Fibroblast of villous mesenchyme (primary cell): ENCODE measurements at places on chromosomes 4 and X. TPM values are rescaled to one million over a fixed set of nuclear protein-coding genes. Genes with fewer than 3 reads are reported as not detected.
A peak's percentile ranks its signal among the peaks of the same experiment; 100 is the strongest.

DNA sequence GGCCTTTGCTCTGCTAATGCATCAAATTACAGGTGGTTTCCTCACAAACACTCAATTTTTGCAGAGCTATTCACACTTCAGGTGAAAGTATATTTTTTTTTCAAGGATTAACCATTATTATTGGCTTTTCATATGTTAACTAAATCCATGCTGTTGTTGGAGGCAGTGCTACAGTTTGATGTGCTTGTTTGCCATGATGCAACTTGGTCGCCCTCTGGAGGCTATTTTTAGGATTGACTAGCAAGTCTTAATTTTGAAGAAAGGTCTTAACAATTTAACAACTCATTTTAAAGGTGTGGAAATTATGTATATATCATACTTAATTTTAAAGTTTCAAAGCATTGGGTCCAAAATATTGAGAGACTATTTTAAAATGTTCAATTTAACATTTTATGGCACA, 168.8 kb upstream of the FAM47A start:
- DNase-seq = peak; percentile 39

- no peak for DNase-seq
Observed at GRCh38 chr4:89615051-89615450, 221.9 kb downstream of the SNCA start.

DNA sequence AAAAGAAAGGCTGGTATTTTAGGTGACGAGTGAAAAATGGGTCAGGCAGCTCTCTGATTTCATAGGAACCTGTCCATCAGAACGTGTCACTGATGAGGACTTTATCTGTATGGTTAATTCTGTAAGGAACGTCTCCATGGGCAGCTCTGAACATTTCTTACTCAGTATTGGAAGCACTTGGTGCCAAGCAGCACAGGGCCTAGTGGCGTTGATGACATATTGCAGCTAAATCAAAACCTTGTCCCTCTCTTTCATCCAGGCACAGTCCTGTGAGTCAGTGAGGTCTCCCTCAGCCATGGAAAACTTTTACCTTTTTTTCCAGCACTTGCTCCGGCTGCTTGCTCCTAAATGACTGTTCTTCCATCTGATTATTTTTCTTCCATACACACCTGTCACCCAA, 301.9 kb downstream of the DHX15 start:
- DNase-seq = no peak

GRCh38 chr4:41413670-41414411, 124.1 kb upstream of the LIMCH1 start:
- DNase-seq = peak; percentile 63

GRCh38 chr4:182649698-182650477, 267.3 kb downstream of the DCTD start:
- no peak for DNase-seq

- DNase-seq = no peak
Observed at GRCh38 chr4:89007338-89007939, 49.5 kb downstream of the FAM13A start.

GRCh38 chr4:48122756-48123155, 11.3 kb downstream of the TXK start:
- no peak for DNase-seq

DNA sequence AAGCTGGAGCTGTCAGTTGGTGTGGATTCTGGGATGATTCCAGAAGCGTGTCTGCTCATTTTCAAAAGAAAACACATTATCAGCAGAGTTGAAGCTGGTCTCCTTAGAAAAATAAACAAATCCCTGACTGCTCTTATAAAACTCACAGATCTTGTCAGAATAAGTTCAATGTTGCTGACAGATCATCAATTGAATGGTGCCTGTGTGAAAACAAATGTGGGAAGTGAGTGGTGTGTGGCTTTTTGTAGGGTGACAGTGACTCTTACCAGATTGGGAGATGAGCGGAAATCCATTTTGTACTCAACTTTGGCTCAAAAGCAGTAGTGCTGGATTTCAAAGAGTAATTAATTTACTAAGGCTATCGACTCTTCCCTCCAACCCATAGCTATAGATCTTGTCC, 807.8 kb downstream of the RAPGEF2 start:
- no peak for DNase-seq

DNA sequence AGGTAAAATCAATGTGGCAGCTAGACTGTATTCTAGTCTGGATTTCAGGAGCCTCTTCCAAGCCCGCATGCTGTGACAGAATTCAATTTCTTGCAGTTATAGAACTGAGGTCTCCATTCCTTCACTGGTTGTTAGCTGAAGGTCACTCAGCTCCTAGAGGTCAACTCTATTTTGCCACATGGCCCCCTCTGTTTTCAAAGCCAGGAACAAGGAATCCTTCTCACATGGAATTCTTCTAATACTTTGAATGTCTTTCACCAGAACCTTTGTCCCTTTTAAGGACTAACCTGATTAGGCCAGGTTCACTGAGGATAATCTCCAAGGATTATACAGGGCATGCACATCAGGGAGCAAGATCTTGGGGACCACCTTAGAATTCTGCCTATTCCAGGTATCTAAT, 23.4 kb upstream of the MMRN1 start:
- no peak for DNase-seq

- peak; percentile 80 for DNase-seq
Observed at GRCh38 chrX:23799469-23800065, 16.6 kb downstream of the SAT1 start.

DNA sequence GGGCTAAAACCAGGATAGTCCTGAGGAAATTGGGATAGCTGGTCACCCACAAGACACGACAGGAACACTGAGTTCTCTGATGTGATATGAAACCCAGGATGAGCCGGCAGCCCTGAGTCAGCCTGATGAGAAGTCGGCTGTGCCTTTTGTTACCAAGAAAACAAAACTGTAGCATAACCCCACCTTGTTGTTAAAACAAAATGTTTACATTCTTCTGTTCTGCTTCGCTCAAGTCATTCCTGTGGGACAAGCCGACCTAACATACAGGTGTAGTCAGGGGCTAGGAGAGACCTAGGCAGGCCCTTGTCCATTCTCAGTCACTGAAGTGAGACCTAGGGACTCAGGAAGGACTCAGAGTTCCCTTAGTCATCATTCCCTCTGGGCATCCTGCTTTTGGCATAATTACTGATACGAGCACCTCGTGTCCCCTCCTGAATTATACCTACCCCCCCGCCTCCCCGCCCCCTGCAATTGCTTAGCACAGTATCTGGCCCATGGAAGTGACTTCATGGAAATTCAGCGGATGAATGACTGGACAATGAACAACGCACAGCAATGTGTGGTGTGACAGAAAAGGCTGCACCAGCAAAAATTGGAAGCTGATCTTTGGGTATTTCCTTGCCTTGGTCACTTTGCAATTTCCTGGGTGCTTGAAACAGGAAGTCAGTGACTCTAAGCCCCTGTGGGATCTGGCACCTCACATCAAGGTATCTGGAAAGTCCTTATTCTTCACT, 31.9 kb upstream of the TLR2 start:
- DNase-seq = no peak

DNA sequence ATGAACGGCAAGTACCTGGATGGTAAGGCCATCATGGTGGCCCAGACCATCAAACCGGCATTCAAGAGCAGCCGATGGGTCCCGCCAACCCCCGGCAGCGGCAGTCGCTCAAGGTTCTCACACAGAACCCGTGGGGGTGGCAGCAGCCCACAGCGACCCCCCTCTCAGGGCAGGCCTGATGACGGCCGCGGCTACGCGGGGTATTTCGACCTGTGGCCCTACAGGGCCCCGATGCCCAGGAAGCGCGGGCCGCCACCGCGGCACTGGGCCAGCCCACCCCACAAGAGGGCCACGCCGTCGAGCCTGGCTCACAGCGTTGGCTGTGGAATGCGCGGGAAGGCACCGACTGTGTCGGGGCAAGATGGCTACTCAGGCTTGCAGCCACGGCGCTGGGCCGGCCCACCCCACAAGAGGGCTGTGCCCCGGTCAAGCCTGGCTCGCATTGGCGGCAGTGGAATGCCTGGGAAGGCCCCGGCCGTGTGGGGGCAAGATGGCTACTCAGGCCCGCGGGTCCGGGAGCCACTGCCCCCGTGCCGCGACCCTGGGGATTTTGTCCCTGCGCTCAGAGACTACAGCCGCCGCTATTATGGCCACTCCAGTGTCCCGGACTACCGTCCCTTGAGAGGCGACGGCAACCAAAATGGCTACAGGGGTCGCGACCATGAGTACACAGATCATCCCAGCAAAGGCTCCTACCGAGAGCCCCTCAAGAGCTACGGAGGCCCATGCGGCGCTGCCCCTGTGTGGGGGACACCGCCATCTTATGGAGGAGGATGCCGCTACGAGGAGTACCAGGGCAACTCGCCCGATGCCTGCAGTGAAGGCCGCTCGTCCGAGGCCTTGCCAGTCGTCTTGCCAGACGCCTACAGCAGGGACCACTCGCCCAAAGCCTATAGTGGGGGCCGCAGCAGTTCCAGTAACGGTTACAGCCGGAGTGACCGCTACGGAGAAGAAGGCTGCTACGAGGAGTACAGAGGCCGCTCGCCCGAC, 731 bp downstream of the RBMXL3 start:
- DNase-seq = no peak

Gene ATP10D
- total RNA-seq = 43.8 and 58.3 TPM in 2 replicates
